Panc1 (cell line): ENCODE measurements at places on chromosomes 2 and 18.

GRCh38 chr2:127424598-127425520 is 6.6 kb downstream of the PROC start:
- no peak for DNase-seq

GRCh38 chr2:135703300-135703699 is 38.4 kb upstream of the UBXN4 start:
- DNase-seq = no peak

- DNase-seq = no peak
Measured at GRCh38 chr2:50956886-50957285, 75.0 kb downstream of the NRXN1 start.

DNA sequence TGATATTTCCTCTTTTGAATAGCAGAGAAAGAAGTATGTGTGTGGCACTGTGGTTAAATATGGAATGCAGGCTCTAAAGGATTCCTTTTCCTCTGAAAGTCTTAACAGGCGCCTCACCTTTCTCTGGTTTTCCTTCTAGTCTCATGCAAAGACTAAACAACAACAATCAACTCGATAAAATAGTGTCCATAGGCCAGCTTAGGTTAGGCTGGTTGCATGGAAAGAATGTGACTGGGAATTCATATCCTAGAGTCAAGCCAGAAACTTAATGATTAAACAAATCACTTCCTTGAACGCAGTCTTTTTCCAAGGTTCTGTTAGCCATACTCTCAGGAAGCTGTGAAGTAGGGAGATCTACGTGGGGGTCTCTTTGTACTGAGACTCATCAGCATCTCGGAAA is 800.8 kb upstream of the ID2 start:
- no peak for DNase-seq

- no peak for DNase-seq
Measured at GRCh38 chr2:70182689-70183088, 8.1 kb downstream of the C2orf42 start.

DNA sequence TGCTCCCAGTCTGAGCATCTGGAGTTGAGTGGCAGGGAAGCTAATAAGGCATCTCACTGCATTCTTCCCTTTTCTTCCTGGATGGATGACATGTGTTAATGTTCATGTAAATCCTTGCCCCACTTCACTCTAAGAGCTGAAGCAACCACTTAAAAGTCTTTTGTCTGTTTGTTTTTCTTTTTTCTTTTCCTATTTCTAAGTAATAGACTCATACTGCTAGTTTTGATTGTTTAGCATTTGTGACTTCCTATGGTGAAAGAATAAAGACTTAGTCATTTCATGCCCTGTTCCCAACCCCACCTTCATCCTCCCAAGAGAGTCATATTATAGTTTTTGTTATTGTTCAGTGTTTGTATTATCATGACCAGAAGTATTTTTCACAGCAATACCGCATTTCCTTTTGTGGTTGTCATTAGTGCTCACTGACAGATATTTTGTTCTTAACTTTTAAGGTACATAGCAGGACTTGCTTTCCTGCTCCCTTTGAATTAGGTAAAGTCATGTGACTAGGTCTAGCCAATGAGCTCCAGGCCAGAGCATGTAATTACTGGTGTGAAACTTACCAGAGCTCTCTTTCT is 18.1 kb upstream of the SPP2 start:
- DNase-seq = no peak

DNA sequence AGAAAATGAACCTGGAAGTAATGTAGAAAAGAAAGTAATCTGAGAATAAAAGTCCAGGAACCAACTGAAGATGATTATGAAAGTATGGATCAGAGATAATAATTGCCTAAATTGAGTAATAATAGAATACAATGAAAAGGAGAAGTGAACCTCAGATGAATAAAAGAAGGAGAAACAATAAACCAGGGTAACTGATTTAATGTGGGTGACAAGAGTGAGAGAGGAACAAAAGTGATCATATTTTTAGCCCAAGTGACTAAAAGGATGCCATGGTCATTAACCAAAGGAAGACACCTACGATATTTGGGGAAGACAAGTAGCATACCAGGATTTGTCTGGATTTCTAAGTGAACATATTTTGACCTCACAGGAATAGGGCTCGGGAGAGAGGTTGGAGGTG is 600.6 kb downstream of the RNF144A start:
- no peak for DNase-seq

DNA sequence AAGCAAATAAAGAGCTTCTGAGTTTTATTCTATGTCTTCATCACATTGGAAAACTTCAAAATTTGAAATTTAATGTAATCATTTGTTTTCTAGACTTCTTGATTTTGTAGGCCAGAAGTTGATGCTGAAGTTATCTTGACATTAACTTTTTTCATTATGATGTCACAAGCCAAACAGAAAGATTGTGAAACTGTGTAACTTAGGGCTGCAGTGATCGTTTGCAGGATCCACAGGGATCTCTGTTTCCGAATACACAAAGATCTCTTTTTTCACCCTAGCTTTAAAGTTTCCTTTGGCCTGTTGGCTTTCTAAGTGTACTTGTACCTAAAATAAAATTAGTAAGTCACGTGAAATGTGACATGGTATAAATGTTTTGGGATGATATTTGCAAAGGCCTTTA is 594.9 kb upstream of the CDH2 start:
- no peak for DNase-seq

GRCh38 chr2:50097148-50097547 is 934.8 kb downstream of the NRXN1 start:
- DNase-seq = no peak
